CD4-positive, alpha-beta memory T cell (primary cell): ENCODE measurements at places on chromosomes 5 and 9. TPM values are rescaled to one million over a fixed set of nuclear protein-coding genes. Genes with fewer than 3 reads are reported as not detected.

DNA sequence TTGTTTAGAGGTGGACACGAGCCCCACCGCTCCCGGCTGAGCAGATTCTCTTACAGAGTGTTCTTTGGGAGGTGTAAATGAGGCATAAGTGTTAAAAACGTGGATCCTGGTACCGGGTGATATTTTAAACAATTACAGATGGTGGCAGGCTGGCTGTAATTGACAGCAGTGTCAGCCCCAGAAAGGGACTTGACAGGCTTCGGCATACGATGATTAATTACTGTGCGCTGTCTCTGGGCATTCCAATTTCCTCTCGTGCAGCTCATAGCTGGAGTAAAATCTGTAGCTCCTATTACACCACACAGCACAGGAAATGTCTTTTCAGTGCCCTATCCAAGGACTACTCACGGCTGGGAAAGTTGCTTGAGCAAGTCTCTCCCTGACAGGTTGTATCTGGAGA is 305.4 kb upstream of the IRX2 start:
- H3K4me1 ChIP-seq = no peaks in the 10 kb centered on the region
- H3K27ac ChIP-seq = no peak overlapping the region
- H3K27me3 ChIP-seq = no peaks in the 10 kb centered on the region

DNA sequence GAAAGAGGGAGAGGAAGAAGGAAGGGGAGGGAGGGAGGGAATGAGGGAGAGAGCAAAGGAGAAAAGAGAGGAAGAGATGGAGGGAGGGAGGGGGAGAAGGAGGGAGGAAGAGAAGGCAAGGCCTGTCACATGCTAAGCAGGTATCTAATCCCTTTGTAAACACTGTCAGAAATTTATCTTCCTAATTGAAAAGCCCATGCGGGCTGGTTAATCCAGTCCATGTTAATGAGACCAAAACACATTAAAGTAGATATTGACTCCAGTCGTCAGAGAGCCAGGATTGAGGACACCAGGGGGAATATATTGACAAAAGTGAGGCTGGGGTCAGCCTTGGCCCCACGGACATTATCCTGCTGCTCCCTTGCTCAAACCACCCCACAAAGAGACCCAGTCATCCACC is 37.4 kb upstream of the ALDH1B1 start:
- H3K36me3 ChIP-seq = no peaks in the 10 kb centered on the region
- no peak for DNase-seq
- H3K27ac ChIP-seq = no peak overlapping the region
- no peak overlapping the region for H3K4me3 ChIP-seq

DNA sequence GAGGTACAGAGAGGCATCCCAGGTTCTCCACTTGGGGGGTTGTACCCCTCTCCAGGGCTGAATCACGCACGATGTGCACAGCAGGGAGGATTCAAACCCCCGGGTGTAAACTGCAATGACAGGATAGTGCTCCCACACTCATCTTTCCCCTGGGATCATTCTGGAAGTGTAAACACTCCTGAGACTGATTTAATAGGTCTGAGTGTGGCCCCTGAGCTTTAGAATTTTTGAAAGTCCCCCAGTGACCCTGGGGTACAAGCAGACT is 16.5 kb downstream of the BICD2 start:
- H3K4me1 ChIP-seq = peaks cover 53% of the 10 kb centered on the region
- H3K27me3 ChIP-seq = no peaks in the 10 kb centered on the region
- H3K4me3 ChIP-seq = no peak overlapping the region
- H3K27ac ChIP-seq = no peak overlapping the region
- H3K36me3 ChIP-seq = no peaks in the 10 kb centered on the region

DNA sequence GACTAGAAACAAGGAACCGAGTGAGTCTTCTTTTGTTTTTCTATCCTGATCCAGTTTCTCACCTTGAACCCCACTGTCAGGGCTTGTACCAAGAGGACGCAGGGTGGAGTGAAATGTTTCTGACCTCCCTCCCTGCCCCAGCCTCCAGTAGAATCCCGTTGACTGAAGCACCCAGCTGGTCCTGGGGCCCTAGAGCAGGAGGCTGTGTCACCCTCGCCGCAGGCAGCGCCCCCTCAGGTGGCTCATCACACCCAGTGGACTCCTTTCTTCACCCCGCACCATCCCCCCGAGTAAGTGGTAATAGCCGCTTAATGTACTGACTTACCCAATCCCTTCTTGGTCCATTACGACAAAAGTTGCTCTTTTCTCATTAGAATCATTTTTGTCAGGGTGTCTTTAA is 53.8 kb downstream of the MVB12B start:
- no peaks in the 10 kb centered on the region for H3K36me3 ChIP-seq
- H3K4me3 ChIP-seq = no peak overlapping the region
- H3K27ac ChIP-seq = no peak overlapping the region

DNA sequence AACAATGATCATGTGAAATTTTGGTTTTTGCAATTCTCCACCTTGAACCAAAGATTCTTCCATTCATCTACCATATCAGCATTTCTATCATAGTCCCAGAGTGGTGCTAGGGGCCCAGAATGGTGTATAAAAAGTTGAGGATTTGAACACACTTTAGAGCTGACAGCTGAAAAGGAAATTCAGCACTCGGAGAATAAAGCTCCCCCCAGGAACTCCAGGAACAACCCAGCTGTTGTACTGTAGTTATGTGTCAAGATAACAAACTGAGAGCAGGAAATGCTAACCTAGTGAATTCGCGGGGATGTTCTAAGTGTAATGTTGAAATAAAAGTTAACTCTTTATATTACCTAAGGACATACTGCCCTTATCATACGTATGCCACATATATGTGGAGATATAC is 216.7 kb downstream of the NFIB start:
- no peaks in the 10 kb centered on the region for H3K4me1 ChIP-seq
- no peaks in the 10 kb centered on the region for H3K27me3 ChIP-seq
- H3K4me3 ChIP-seq = no peak overlapping the region
- no peak overlapping the region for H3K27ac ChIP-seq

GRCh38 chr9:13295556-13295955 is 16.1 kb upstream of the MPDZ start:
- DNase-seq = no peak
- H3K27ac ChIP-seq = no peak overlapping the region
- no peaks in the 10 kb centered on the region for H3K4me1 ChIP-seq

The AFAP1L1 gene
- total RNA-seq = not detected

The EGFL7 gene
- not detected for total RNA-seq

The PAPPA gene
- not detected for total RNA-seq

The DOCK2 gene
- total RNA-seq = 222 TPM
